Activated T-cell treated with anti-CD3 and anti-CD28 coated beads, Interleukin-2, amount 50 U/mL, for 4 hours (primary cell): ENCODE measurements at places on chromosomes 12 and 14.

GRCh38 chr12:51085757-51086156 lies 2.4 kb upstream of the CSRNP2 start:
- no peak for DNase-seq

DNA sequence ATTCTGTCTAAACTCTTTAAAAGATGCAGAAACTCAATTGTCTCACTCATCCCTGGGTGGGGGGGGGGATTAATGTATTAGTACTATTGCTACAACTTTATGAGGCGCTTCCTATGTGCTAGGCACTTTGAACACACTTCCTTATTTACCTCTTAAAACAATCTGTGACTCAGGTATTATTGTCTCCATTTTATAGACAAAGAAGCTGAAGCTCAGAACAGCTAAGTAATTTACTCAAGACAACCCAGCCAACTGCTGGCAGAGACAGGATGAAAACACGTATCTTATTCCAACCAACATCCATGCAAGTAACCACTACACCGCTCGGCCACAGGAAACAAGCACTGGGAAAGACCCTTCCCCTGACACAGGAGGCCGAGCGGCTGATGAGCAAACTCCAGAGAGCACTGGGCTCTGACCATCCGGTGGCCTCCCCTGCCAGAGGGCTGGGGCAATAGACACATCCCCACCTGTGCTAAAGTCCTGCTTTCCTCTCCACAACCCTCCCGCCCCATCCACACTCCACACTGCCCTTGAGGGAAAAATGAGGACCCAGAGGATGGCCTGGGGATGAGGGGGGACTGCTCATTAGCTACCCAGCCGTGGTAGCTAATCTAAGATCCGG lies 244.2 kb downstream of the DPF3 start:
- DNase-seq: no peak

DNA sequence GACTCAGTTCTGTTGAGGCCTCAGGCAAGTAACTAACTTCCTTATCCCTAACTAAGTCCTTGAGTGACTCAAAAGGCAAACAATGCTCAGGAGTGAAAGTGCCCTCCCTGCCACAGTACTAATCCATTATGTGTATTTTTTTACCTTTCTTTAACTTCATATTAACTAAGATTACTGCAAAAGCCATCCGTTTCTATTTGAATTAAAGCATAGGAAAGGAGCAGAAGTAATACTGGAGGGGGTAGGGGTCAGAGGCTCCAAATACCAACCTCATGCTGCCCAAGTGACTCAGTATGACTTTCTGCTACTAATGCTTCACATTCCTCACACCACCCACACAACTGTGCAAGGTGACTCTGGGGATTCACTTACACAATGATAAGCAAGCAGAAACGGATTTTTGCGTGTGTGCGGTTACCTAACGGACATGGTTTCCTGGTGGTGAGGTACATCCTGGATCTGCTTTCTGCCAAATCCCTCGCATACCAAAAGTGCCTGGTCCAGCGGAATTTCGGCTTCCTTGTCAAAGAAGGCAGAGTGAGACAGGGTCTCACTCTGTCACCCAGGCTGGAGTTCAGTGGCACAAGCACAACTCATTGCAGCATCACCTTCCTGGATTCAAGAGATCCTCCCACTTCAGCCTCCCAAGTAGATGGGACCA lies 25.1 kb downstream of the MOK start:
- DNase-seq: no peak

DNA sequence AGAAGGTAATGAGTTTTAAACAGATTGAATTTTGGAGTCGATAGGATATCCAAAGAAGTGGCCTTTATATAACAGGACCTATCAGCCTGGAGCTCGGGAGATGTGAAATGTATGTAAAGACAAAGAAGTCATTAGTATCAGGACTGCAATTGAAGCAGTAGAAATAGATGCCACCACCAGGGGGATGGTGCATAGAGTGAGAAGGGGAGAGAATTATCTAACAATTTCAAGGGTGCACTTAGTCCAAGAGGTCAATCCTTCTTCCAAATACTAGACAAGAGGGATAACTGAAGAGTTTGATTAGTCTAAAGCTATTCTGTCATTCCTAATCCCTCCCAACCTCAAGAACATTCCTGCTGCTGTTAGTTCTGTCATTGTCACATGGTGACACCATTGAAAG lies 127.8 kb downstream of the CFAP54 start:
- DNase-seq: no peak

DNA sequence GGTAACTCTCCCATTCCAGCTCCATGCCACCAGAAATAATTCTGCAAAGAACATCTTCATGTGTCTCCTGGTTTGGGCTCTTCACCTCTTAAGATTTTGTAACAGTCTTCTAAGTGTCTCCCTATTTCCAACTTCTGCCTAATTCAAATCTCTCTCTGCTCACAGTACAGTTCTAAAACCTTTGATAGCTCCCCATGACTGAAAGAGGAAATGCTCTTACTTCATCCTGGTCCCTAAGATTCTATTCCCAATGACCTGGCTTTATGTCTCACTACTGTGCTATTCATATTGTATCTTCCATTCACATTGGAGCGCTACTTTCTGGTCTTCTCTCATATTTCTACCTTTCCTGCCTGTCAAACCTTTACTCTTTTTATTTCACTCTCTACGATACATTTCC lies 1.6 kb downstream of the AMN1 start:
- DNase-seq: no peak

DNA sequence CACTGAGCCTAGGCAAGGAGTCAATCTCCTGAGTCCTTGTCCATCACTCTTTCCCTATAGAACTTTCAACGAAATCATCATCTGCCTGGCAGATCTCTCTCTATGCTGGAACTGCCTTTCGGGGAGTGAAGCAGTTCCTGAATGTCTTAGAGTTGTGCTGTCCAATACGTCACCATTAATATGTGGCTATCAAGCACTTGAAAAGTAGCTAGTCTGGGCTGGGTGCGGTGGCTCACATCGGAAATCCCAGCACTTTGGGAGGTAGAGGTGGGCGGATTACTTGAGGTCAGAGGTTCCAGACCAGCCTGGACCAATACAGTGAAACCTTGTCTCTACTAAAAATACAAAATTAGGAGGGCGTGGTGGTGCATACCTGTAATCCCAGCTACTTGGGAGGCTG lies 35.1 kb downstream of the NRDE2 start:
- DNase-seq: no peak

DNA sequence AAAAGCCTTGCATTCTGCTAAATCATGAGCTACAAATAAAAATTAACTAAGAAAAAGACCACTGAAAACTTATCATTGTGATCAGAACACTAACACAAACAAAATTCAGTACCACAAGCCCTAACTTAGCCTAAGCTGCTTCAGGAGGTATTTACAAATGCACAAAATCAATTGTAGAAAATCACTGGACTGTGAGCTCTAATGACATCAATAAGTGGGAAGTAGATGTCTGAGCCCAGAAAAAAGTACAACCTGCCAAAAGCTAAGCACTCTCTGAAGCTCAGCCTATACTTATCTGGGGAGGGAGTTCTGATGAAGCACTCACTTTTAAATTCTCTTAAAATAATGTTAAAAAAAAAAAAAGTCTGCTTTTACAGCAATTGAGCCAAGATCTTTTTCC lies 92.9 kb downstream of the SLCO1B1 start:
- DNase-seq: no peak

DNA sequence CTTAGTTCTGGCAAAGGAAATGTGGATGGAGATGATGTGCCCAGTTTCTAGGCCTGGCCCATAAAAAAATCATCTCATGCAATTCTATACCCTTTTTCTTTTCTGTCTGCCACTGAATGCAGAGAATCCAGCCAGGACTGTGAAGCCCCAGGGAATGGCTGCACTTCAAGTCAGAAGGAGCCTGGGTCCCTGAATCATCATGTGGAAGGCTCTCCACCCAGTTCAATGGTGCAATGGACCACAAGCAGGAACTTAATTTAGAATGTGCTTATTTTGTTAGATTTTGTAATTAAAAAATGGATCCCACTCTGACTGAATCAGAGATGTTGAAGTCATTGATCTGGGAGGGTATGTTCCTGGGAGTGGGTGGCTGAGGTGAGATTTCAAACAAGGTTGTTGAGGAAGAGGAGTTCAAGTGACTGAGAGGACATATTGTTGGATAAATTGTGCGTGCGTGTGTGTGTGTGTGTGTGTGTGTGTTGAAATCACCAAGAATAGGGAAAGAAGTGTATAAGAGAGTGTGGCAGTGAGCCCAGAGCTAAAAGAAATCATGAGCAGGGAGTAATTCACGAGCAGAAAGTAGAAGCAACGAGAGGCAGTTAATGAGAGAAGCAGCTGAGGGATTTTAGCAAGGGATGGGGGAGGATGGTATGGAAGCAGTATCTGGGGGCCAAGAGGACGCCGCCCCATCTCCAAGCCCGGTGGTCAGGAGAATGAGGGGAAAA lies 125.4 kb downstream of the TMX1 start:
- no peak for DNase-seq

GRCh38 chr14:39080886-39081285 lies 22.1 kb downstream of the SEC23A start:
- no peak for DNase-seq

DNA sequence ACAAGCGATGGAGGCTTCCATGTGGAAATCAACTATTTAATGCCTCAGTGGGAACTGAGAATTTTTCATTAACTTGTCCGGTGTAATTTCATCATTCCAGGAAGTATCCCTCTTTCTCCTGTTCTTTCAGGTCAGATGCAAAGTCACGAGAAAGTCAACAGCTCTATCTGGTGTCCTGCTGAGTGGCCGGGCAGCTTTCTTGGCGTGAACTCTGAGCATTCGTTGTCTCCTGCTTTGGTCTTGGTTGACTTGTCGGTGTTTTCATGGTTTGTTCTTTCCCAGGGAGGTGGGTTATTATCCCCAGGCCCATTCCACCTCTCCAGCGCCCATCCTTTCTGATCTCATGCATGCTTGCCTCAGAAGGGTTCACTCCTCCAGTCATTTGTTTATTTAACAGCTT lies 149.1 kb downstream of the GLT1D1 start:
- no peak for DNase-seq

GRCh38 chr12:100345020-100345767 lies 11.7 kb upstream of the SLC17A8 start:
- DNase-seq: no peak

DNA sequence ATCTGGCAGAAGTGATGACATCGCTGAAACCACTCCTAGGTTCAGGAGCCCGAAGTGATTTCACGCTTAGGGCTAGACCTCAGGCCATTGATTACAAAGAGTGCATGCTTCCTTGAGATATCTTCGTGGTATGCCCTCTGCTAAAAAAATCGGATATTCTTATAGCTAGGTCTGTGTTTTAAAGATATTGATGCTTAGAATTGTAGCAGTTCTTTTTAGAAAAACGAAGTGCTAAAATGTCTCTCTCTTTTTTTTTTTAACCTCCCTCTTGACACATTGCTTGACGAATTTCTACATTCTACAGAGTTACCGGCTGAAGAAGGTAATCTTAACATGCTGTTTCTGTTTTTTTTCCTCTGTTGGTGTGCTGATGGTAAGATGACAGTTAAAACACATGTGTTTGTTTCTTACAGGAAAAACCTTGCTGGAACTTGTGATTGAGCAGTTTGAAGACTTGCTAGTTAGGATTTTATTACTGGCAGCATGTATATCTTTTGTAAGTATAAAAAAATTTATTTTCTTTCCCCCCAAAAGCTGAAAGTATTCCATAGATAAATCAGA lies 1.3 kb downstream of the ATP2A2 start:
- no peak for DNase-seq

- DNase-seq: no peak
Measured at GRCh38 chr14:65495196-65495595, 82.7 kb downstream of the FUT8 start.

DNA sequence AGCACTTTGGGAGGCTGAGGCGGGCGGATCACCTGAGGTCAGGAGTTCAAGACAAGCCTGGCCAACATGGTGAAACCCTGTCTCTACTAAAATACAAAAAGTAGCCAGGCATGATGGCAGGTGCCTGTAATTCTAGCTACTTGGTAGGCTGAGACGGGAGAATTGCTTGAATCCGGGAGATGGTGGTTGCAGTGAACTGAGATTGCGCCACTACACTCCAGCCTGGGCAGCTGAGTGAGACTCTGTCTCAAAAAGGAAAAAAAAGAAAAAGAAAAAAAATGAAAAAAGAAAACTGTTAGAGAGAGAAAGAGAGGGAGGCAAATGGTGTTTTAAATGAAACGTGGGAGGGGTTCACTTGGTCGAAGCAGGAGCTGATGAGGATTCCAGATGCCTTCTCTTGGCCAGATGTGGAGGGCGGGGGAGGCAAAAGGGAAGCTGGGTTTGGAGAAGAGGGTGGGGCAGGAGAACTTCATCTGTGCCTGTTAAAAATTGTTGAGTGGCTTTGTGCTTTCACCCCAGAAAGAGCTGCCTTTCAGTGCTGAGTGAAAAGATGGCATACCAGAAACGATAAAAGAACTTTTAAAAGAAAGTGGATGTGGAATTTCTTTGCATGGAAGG lies 1.1 kb downstream of the EMP1 start:
- no peak for DNase-seq

DNA sequence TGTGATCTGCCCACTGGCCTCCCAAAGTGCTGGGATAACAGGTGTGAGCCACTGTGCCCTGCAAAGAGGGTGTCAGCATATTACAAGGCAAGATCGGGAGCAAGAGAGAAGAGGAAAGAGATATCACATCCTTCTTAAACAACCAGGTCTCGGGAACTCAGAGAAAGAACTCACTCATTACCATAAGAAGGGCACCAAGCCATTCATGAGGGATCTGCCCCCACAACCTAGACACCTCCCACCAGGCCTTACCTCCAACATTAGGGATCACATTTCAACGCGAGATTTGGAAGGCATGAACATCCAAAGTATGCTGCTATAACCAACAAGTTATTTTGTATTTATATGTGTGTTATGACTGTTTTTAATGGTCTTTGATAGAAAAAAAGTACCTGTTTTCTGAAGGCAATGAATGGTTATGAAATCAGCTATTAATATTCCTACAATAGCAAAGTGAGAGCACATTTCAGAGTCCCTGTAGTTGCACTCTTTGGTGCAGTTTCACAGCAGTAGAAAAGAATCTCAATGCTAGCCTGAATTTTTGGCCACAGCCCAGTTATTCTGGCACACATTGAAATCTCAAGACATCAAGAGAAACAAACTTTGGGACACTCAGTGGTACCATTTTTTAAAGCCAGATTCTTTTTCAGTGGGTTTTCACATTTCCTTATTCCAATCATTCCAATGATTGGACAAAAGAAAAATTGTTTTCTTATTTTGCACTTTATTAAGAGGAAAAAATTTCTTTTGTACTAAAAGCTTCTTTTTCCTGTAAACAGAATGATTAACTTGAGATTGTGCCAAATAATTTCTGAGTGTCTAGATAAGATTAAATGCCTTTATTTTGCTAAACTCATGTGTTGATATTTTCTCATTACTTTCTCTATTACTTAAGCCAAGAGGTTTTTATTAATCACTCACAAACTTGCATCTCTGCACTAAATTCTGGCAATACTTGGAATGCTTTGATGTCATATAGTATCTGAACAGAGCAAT lies 582.6 kb upstream of the ATP2B1 start:
- DNase-seq: no peak

- no peak for DNase-seq
Measured at GRCh38 chr12:26555139-26555538, 277.9 kb downstream of the ITPR2 start.
